ENCODE measurements at places on chromosomes 16 and 17.

- no peak for DNase-seq
These were observed 1.2 kb upstream of the ZFHX3 start for GRCh38 chr16:73049091-73049490.

DNA sequence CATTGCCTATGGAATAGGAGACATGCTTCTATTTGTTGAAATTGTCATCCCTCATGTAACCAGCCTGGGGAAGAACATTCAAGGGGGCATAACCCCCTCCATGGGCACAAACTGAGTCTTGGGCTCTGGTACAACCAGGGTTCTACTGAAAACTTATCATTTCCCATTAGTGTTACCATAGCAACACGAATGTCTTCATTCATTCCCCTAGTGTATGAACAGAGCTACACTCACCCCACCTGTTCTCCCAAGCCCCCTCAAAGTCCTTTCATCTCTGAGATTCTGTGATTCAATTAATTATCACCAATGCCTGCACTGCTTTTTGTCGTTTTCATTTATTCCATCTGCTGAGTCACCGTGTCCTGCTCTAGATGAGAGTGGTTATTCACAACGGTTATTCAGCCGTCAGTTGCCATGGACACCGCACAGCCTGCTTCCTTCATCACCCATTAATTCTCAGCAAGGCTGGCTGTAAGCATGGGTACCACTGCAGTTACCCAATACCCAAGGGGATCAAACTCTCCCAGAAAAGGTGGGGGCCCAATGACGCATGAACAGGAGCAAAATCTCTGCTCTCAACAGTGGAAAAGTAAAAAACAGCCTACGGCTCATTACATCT, 1.6 kb upstream of the GAST start:
- no peak for DNase-seq

- no peak for DNase-seq
These were observed 9.3 kb upstream of the STH start for GRCh38 chr17:45989759-45990158.

DNA sequence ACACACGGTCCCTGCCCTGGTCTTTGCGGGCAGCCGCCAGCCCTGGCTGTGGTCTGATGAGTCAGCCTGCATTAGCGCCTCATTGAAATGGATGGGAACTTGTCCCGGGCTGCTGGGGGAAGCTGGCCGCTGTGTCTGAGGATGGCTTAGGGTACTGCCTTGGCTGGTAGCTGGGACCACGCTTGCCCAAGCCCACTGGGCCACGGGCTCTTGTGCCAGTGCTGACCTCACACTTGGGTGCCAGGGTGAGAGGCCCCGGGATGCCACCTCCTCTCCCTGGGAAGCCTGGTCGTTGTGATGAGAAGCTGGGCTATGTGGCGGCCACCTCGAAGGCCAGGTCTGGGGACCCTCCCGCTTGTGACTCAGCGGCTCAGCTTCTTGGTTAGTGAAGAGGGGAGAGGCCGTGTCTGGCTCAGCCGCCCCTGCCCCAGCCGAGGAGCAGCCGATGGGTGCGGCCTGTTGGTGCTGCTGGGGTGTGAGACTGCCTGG, 10.7 kb downstream of the CACNA1H start:
- no peak for DNase-seq

All from CD4-positive, CD25-positive, alpha-beta regulatory T cell (primary cell).